ENCODE measurements at places on chromosomes 1 and 21.
A peak's percentile ranks its signal among the peaks of the same experiment; 100 is the strongest.

GRCh38 chr21:46188226-46189212, 4.3 kb upstream of the SPATC1L start:
- no peak for DNase-seq

DNA sequence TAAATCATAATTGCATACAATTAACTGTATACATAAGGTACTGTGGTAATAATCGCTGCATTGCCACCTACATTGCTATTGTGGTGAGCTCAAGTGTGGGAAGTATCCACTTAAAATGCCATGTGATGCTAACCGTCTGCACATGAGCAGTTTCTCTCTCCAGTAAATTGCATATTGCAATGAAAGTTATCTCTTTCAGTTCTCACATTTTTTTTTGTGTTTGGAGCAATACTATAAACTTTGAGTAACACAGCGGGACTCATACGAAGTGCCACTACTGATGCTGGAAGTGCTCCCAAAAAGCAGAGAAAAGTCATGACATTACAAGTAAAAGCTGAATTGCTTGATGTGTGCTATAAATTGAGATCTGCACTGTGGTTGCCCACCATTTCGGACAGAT, 38.5 kb downstream of the DISC1 start:
- no peak for DNase-seq

DNA sequence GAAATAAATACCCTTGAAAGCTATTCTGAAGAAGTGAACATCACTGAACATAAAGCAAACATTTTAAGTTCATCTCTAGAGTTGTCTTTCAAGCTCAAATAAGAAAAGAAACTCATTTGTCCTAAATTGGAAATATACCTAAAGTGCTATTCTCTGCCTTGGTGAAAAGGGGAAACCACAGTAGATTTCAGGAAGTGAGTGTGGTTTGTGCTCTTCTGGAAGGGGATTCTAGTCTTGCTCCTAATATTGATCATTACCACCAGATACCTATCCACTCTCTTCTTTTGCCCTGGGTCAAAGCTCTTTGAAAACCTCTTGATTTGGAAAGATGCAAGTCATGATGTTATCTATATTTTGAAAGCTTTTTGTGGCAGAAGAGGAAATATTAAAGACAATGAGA, 798.1 kb downstream of the ADGRL2 start:
- DNase-seq: no peak

DNA sequence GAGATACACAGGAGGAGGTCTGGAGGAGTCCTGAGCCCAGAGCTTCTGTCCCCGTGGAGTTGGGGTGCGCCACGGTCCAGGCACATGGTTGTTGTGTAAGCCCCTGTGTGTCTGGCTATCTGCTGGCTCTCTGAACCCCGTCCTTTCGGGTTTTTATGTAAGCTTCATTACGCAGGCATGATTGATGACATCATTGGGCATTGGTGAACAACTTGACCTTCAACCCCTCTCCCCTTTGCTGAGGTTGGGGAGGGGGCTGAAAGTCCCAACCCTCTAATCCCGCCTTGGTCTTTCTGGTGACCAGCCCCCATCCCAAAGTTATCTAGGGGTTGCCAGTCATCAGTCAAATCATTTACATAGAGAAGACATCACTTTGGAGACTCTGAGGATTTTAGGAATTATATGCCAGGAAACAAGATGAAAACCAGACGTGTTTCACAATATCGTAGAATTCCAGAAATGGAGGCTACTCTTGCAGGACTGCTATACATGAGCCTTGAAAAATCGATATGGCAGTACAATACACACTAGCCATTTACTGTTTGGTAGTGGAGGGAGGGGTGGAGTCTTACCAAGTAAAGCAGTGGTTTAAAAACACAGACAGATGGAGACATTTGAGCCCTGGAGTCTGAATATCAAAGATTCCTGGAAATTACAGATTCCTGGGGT, 69.8 kb upstream of the SCAF4 start:
- no peak for DNase-seq

- DNase-seq: no peak
Observed at GRCh38 chr21:30947141-30947540, 65.8 kb upstream of the KRTAP11-1 start.

- no peak for DNase-seq
Observed at GRCh38 chr1:38027201-38028104, 14.9 kb downstream of the UTP11 start.

DNA sequence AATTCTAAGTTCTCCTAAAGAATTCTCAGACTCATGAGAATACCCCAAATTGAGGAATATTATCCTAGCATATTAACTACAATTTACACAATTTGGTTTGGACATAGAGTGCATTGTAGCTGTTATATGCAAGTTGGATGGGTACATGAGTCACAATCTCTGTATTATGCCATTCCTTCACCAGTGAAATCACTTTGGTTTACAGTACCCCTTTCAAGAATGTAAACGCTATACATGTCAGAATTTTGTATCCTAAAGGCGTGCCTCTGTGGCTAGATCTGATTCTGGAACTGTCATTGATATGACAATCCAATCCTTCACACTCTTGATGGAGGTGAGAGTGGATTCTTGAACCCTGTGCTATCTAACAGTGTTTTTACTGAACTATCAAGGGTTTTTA, 6.7 kb upstream of the IL10RB start:
- DNase-seq: no peak

DNA sequence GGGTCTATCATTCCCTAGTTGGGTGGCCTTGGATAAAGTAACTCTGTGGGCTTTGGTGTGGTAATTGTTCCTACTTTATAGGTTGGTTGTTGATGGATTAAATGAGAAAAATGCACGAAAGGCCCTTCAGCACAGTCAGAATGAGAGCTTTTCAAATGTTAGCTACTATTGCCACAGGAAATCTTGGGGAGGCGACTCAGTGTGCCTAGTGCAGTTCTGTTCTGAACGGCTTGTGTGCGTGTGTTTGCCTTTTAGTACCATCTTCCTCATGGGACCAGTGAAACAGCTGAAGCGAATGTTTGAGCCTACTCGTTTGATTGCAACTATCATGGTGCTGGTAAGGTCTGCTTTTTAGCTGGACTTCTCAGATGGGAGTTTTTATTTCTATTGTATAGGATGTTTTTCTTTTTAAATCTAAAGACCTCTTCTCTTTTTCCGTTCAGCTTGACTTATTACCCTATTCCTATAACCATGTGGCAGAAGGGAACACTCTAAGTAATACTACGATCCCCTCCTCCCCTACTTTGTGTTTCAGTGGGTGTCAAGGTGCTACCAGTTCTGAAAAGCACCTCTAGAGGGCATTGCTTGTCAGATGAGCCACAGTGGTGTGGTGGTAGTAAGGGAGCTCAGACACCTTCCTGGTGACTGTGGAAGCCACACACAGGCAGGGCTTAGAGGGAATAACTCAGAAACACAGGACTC, 9.2 kb downstream of the SFT2D2 start:
- DNase-seq: no peak

- DNase-seq: peak; percentile 81
Observed at GRCh38 chr1:27102707-27103468, 52.0 kb downstream of the SLC9A1 start.

GRCh38 chr1:30045304-30046090, 677.9 kb downstream of the MATN1 start:
- DNase-seq: no peak

DNA sequence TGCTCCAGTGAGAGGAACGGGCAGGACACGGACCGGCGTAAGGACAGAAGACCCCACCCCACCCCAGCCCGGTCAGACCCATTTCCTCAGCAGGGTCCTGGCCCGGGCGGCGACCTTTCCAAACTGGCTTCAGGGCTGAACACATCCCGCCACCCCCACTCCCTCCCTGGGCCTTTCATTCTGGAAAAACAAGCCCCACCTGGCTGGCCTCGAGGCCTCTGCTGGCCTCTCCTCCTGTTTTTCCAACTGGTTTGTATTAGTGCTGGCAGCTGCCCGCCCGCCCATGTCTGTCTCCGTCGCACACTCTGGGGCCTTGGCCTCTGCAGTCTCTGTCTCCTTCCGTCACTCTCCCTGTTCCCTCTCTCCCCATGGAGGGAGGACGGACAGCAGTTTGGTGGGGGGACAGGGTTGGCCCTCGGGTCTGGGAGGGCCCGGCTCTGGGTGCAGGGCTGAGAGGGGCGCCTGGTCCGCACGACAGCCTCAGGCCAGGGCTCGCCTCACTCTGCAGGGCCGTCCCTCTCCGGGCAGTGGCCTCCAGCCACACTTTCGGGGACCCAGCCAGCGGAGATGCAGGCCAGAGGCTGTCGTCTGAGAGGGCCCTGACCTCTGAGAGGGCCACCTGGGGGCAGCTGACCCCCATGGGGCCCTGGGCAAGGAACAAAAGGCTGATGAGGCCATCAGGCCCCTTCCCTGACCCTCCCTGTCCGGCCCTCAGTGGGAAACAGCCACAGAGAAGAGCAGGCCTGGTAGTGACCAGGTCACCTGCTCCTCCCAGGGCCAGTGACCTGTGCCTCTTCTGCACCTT, 1.5 kb upstream of the MXRA8 start:
- no peak for DNase-seq

GRCh38 chr1:85135392-85135798, 65.4 kb downstream of the SYDE2 start:
- DNase-seq: no peak

DNA sequence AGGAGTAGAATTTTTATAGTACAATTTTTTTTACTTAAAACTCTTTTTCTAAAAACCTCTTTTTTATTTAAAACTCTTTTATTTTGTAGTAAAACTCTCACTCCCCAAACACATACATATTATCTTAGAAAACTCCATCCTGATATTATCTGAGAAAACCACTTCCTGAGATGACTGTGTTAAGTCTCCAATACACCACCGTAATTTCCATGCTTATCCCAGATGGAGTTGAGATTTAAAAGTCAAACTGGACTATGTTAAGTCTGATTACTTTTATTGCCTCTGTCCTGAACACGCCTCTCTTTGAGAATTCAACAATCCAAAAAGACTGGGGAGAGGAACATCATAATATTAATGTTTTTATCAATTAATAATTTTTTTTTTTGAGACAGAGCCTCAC, 3.7 kb downstream of the SEC16B start:
- no peak for DNase-seq

- no peak for DNase-seq
Observed at GRCh38 chr1:176603696-176604095, 140.7 kb downstream of the PAPPA2 start.

DNA sequence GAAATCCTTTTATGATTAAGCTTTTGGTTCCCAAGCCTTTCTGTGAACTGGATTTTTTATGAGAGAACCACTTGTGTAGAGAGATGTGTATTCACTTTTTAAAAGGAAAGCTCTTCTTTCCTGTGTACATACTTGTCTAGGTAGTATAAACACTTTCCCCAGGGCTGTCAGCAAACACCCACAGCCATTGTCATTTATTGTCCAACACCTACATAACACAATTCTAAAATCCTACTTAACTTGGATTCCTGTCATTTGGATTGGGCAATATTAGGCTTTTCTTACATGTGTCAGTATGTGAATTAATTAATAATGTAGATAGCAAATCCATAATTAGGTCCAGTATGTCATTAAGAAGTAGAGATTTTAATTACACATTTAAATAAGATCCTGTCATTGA, 12.3 kb downstream of the DDX20 start:
- DNase-seq: no peak

DNA sequence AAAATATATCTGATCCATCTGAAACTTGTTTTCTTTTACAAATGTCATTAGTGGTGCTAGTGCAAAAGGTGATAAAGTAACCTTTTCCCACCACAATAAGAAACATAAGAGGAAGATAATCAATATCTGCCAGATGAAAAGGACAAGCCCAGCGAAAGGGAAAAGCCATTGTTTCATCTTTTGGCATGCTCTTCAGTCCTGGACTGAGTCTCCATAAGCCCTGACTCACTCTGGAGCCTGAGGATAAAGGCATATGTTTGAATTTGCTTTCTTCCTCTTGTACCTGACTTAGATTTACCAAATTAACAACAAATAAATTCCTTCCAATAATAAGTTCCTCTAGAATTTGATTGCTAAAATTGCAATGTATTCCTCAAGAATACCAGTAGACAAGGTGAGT, 13.6 kb downstream of the DNAJC11 start:
- DNase-seq: no peak

DNA sequence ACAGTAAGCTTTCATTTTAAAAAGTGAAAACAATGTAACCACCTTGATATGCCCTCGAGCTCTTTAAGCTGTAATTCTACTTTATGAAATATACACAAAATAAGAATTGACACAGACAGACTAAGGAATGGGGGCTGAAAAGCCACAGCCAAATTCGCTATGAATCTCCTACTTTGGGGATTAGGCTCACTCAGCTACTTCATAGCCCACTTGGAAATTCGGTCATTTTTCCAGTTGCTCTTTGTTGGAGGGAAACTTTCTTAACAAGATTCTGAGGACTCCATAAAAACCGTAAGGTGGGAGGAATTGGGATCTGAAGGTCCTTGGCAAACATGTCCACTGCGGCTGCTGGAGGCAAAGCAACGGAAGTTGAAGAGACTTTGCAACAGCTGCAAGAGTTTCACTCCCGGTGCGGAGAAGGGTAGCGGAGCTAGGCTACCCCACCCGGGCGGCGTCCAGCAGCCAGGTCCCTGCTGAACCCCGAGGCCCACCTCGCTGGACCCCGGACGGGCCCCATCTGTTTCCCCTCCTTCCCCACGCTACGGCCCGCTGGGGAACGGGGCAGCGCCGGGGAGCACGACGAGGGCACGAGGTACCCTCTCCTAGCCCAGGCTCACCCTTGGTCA, 634 bp downstream of the MYCBP start:
- DNase-seq: peak; percentile 31

DNA sequence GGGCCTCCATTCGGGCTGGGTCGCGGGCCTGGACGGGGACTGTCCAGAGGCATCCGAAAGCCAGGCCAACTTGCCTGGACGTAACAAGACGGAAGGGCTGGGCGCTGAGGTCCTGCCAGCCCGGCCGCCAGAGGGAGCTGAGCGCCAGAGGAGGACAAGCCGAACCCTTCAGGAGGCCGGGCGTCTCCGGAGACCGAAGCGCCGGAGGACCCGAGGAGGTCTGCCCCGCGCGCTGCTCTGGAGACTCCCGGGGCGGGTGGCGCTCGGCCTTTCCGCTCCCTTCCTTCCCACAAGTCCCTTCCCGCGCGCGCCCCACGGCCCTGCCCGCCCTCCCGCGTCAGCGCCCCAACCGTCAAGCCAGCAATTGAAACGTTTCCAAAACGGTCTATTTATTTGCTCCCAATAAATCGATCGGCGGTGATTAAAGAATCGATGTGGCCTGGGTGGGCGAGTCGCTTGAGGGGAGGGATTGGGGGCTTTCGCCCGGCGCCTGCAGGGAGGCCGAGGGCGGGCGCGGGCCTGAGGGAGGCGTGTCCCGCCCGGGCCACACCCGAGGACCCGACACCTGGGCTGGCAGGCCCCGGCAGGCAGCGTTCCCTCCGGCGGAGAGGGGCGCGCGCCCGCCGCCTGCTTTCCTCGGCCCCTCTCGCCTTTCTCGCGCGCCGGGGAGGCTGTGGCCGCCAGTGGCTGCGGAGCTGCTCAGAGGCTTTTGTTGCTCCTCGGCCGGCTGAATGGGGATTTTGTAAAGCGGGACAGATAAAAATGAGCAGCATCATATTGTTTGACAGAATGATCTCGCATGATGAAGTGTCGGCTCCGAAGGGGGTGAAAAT, 5.2 kb upstream of the FOXD3 start:
- DNase-seq: peak; percentile 59

- DNase-seq: no peak
Observed at GRCh38 chr1:181911715-181912114, 149.8 kb downstream of the ZNF648 start.

- no peak for DNase-seq
Observed at GRCh38 chr1:17967623-17968255, 139.9 kb upstream of the IGSF21 start.

GRCh38 chr1:7374563-7375160, 396.4 kb upstream of the VAMP3 start:
- DNase-seq: no peak

Measured in stimulated activated CD4-positive, alpha-beta T cell treated with anti-CD3 and anti-CD28 coated beads, Interleukin-12 subunit alpha, Interleukin-12 subunit beta, amount 100 ng/mL, for 4 hours (primary cell).